AML-193 (cell line): ENCODE measurements at places on chromosomes 1 and 21.

GRCh38 chr1:33429856-33430691, 821 bp downstream of the PHC2 start:
- no peak for DNase-seq

- no peak for DNase-seq
Observed at GRCh38 chr1:198424441-198424840, 116.0 kb downstream of the ATP6V1G3 start.

- DNase-seq, result no peak
Observed at GRCh38 chr1:19112891-19113696, 97.0 kb downstream of the UBR4 start.

DNA sequence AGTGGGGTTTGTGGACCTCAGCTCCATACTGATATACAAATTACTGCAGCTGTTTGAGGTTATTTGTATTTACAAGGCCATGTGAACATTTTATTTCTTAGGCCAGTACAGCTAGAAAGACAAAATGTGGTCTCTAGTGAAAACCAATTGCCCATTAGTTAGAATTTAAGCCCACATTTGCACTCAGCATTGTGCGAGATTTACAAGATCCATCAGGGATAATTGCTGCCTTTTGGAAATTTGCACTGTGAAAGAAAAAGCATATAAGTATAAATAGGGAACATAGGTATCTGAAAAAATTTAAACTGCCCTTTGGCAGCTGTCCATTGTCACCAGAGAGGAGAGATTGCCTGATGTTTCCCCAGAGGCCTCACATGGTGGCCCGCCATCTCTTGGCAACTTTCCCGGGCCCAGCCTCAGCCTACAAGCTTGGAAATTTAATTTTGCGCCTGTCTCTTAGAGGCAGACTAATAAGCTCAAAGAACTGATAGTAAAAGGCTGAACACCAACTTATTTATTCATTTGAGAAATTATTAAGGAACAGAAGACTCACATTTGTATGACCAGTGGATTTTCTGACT, 120.7 kb downstream of the MAP3K21 start:
- DNase-seq, result no peak

DNA sequence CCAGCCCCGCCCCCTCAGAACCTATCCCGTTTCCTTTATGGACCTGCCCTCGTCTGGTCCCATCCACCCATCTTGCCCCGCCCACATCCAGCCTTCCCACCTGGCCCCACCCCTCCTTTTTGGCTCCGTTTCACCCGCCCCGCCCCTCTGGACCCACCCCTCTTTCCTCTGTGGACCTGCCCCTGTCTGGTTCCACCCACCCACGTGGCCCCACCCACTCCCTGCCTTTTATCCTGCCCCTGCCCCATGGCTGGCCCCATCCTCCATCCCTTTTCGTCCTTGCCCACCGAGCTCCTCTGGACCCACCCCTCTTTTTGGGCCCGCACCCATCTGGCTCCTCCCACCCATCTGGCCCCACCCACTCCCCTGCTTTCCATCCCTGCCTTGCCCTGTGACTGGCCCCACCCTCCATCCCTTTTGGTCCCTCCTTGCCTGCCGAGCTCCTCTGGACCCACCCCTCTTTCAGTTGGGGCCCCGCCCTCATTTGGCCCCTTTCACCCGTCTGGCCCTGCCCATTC, 177.3 kb downstream of the CAMTA1 start:
- DNase-seq, result no peak

DNA sequence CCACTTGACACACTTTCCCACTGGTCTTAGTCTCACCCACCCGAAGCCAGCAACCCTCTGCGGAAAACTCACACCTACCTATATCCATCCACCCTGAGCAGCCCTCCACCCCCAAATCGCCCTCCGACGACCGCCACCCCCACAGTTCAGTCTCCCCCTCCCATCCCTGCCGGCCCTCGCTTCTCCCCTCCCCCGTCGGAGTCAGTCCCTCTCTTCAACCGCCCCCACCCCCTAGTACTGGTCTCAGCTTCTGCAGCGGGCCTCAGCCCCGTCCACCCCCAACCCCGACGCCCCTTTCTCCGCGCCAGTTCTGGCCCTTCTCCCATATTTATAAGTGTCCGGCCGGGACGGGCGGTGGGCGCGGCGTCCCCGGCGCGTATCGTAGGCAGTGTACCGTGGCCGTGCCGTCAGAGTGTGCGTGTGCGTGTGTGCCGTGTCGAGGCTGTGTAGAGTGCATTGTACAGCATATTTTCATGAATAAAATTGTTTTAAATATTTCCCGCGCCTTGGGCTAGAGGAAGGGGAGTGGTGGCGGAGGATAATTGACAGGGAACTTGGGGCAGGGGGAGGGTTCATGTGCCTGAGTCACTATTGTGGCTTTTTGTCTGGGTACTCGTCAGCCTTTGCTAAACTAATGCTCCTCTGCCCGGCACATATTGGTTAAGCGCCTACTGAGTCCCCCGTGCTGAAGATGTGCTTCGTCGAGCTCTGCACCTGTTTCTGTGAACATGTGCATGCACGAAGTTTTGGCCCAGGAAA, 22.0 kb downstream of the FOXO6 start:
- no peak for DNase-seq

- no peak for DNase-seq
Observed at GRCh38 chr21:32925098-32925497, 100.6 kb upstream of the OLIG2 start.

- peak; percentile 31 for DNase-seq
Observed at GRCh38 chr1:43934101-43934985, 742 bp downstream of the ARTN start.

DNA sequence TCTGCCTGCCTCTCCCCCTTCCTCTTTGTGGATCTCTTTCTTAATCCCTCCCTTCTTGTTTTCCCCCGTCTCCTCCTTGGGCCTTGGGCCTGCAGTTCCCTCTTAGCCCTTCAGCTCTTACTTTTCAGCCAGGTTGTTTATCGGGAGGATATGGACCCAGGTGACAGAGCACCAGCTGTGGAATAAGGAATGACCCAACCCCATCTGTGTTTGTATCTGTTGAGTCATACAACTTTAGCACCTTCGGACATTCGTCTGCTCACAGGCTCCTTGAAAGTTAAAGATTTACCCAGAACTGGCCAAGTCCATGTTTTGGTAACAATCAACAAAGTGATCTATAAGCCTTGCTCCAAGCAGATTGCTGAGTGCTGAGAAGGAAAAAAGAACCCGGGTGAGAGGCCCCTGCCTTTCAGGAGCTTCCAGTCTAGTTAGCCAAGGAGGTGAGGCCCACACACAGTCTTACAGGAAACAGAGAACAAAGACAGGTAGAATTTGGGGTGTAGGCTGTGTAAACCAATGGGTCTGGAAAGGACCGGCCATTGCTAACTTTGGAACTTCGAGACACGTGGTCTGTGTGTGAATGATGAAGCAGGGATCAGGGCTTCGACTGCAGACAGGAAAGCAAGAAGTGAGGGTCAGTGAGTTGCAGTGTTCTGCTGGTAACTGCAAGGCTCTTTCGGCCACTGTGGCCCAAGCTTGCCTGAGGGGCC, 66.7 kb upstream of the F3 start:
- DNase-seq, result no peak

DNA sequence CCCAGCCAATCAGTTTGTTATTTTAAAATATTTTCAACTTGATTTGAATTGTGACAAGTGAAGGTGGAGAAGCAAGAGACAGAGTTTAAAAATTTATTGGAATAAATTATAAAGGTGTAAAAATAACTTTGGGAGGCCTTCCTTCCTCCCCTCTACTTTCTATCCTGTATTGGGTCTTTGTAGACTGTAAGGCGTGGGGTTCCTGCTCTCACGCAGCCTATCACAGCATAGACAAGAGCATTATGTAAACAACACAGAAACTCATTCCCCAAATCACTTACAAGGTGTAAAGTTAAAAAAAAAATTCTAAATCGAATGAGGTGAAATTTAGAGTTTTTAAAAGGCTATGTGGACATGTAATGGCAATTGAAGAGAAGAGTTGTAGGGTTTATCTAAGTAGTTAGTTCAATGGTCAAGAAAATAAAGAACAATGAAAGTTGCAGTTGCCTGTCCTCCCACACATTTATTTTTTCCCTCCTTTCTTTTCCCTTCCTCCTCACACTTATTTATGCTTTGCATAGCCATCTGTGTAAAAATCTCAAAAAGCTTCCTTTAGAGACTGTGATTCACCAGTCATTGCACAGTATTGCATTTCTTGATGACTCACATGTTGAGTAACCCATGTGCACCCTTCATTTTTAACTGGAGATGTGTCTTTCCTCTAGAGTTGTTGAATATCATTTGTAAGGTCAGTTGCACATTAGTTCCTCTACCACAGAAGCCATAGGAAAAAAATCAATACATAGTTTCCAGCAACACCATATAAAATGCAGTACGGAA, 242.2 kb downstream of the PTPRC start:
- DNase-seq, result peak; percentile 85

GRCh38 chr1:168229893-168230292, 4.1 kb downstream of the SFT2D2 start:
- no peak for DNase-seq

DNA sequence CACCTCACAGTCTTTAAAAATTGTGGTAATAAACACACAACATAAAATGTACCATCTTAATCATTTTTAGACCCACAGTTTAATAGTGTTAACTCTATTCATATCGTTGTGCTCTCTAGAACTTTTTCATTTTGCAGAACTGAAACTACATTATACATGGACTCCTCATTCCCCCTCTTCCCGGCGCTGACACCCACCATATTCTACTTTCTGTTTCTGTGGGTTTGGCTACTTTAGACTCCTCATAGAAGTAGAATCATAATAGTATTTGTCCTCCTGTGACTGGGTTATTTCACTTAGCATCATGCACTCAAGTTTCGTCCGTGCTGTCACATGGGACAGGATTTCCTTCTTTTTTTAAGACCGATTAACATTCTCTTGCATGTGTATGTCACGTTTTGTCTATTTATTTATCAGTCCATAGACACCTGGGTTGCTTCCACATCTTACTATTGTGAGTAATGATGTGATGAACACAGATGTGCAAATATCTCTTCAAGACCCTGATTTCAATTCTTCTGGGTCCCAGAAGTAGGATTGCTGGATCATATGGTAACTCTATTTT, 62.9 kb upstream of the TMPRSS2 start:
- no peak for DNase-seq

DNA sequence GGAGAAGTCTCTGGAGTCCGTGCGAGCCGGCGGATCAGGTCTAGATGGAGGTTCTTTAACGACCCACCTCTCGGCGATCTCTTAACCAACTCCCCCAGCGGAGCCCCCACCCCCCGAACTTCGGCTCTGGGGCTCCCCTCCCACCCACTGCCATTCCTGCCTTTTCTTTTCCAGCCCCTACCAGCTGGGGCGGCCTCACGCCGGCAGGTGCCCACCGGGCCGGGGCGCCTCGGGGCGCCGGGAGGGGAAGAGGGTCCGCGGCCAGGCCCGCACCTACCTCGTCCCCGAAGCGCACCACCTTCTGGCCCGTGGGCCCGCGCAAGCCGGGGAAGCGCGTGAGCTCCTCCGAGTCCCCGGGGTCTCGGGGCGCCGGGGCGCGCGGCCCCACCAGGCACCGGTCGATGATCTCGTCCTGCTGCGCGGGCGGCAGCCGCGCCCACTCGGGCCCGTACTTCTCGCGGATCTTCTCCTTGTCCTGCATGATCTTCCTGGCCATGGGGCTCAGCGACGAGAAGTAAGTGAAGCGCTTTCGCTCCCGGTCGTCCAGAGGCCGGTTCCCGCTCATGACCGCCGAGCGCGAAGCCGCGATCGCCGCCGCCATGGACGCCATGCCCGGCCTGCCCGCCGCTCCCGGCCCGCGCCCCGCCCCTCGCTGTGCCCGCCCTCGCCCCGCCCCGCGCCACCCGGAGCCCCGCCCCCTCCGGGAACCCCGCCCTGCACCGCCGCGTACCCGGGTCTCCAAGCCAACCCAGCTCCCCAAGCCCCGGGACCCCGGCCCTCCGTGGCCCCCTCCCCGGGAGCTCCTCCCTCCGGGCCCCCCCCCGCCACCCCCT, at the start of gene C1orf198:
C1orf198 (minus strand) TSS at position 619 of the 833 bp plus-strand sequence; CDS start at position 610, 9 bp downstream.
- DNase-seq, result peak; percentile 22

DNA sequence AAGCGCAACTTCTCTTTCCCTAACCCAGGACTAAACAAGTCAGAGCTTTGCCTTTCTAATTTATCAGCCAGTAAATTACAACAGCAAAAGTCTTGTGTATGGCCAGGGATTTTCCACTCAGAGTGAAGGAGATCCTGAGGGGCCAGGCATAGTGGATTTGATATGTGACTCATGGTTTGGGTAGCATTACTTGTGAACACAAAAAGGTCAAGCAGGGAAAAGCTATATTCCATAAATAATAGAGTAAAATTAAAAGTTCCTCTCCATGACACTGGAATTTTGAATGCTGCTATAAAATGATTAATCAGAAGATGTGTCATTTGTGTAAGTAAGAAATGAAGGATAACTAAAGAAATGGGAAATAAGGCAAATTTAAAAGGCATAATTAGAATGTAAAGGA, 284.8 kb downstream of the HLX start:
- no peak for DNase-seq

DNA sequence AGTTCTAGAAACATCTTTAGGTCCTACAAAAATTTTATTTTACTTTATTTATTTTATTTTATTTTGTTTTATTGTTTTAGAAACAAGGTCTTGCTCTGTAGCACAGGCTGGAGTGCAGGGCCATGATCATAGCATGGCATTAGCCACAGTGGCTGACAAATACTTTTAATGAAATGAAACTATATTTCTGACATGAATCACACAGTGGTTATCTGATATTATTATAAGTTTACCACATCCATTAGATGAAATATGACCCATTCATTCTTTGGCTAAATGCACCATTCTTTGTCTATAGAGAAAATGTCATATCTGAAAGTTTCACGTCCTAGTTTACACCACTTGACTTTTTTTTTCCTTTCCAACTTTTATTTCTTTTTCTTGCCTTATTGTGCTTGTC, 613.4 kb upstream of the ADAMTS5 start:
- no peak for DNase-seq

GRCh38 chr1:86335916-86336315, 60.2 kb downstream of the ODF2L start:
- DNase-seq, result no peak

- no peak for DNase-seq
Observed at GRCh38 chr1:1426496-1427105, 5.5 kb upstream of the ANKRD65 start.

- peak; percentile 30 for DNase-seq
Observed at GRCh38 chr1:155277902-155278688, 832 bp downstream of the HCN3 start.

DNA sequence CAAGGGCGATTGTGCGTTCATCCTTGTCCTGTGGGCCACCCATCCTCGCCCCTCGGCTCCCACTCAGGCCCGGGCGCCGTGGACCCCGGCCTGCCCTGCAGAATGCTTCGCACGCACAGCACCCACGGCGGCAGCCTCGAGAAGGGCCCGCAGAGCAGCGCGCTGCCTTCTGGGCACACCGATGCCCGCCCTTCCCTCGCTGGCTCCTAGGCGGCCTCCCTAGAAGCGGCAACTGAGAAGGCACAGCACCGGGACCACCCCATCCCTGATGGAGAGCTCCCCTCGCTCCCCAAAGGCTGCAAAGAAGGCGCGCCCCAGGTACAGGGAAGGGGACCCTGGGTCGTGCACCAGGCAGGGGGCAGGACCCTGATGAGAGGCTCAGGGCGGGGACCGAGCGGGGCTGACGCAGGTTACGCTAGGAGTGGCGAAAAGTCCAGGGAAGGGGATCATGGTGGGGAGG, 971 bp downstream of the CAPZB start:
- DNase-seq, result no peak

GRCh38 chr1:43605766-43606165, 44.2 kb upstream of the KDM4A start:
- no peak for DNase-seq
